ENCODE measurements at places on chromosomes 2 and 18.

DNA sequence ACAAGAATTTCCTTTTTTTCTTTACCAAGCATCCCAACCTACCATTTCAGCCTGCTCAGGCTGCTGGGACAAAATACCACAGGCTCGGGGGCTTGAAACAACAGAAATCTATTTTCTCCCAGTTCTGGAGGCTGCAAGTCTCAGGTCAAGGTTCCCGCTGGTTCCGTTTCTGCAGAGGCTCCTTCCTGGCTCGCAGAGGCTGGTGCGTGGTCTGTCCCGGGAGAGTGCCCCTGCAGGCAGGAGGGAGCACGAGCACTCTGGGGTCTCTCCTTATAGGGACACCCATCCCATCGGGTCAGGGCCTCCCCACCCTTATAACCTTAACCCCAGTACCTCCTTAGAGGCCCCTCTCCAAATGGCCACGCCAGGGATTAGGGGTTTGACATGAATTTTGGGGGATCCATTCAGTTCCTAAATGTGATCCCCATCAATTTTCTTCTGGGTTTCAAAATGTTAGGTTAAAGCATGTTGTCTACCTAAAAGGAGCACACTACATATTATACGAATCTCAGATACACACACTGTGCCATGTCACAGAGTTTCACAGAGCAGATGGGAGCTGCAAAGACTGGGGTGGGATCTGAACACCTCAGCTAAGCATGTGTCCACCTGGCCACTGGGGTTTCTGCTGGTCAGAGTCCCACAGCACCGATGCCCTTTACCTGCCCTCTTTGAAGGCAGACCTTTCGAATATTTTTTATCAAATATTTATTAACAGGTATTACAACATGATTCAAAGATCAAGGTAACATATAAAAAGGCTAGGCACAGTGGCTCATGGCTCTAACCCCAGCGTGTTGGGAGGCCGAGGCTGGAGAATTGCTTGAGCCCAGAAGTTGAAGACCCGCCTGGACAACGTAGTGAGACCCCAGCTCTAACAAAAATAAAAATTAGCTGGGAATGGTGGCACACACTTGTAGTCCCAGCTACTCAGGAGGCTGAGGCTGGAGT, 17.6 kb upstream of the ADI1 start:
- no peak for DNase-seq

DNA sequence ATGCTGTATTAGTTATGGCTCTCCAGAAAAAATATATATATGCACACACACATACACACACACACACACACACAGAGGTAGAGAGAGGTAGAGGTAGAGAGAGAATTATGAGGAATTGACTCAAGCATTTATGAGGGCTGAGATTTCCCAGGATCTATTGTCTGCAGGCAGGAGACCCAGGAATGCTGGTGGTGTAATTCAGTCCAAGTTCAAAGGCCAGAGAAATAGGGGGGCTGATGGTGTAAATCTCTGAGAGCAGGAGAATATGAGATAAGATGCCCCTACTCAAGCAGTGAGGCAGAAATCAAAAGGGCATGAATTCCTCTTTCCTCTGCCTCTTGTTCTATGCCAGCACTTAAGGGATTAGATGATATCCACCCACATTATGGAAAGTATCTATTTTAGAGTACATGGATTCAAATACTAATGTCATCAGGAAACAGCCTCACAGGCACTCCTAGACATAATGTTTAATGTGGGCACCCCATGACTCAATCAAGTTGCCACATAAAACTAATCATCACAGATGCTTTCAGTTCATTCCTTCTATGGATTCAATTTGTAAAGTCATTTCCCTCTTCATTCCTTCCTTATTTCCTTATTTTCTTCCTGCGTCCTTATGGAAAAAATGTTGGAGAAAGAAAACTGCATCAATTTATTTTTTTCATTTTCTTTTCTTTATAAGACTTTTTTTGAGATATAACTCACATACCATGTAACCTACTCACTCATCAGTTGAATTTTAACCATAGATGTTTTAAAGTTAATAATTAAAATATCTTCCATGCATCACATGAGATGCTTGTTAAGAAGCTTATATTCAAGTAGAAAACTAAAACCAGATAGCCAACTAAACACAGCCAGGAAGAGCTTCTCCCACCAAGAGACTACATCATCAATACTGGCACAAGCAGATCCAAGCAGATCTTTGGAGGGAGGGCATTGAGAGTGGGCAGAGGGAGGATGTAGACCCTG, 406.2 kb downstream of the MBD2 start:
- no peak for DNase-seq

DNA sequence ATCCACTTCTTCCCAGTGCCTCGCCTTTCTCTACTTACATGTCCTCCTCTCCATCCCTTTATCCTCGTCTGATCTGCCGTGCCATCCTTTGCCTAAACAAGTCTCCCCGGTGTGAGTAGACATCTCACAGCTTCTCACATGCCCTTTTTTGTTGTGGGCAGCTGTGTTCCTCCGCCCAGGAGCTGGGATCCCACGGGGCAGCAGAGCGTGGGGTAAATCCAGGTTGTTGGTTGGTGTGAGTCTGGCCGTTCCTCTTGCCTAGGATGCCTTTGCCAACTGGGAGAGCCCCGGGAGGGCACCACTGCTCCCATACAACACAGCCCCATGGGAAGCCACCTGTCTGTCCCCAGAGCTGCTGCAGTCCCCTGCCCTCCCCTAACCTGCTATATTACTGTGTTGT, 22.4 kb downstream of the SLC30A3 start:
- no peak for DNase-seq

DNA sequence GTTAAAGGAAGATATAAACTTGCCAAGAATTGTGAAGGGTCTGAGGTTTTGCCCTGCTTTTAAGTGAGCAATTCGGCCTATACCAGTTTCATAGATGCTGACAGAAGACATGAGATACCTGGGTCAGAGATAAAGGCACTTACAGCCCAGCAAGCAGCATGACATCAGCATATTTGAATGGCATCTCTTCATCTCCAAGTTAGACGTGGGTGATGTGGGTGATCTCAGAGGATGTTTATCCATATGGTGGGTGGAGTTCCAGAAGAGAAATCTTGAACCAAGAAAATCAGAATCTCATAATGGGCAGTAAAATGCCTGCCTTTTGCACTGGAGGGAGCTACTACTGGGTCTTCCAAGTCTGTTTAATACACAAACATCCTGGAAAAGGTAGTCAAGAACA, 44.7 kb downstream of the GYPC start:
- no peak for DNase-seq

- no peak for DNase-seq
Measured at GRCh38 chr2:120109186-120110061, 96.5 kb downstream of the EPB41L5 start.

GRCh38 chr2:225614915-225615314, 215.4 kb downstream of the NYAP2 start:
- DNase-seq = no peak

- no peak for DNase-seq
Measured at GRCh38 chr2:125312342-125312741, 1287.3 kb downstream of the CNTNAP5 start.

DNA sequence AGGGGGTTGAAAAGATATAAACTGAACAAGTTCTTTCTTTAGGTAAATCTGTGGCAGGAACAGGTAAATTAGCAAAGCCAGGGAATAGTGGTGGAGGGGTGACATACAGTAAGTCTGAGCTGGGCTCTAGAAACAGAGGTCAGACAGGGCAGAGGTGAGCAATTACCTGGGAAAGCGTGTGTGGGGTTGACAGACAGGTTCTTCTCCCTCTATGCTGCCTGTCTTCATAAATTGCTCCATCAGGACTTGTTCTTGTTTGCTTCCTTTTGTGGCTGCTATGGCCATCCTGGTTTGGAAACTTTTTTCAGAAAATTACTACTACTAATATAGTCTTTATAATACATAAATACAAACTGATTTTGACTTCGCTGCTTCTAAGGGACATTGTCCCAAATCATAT, 3.4 kb upstream of the ANKRD12 start:
- DNase-seq = no peak

GRCh38 chr2:46082531-46083485, 214.4 kb upstream of the EPAS1 start:
- no peak for DNase-seq

DNA sequence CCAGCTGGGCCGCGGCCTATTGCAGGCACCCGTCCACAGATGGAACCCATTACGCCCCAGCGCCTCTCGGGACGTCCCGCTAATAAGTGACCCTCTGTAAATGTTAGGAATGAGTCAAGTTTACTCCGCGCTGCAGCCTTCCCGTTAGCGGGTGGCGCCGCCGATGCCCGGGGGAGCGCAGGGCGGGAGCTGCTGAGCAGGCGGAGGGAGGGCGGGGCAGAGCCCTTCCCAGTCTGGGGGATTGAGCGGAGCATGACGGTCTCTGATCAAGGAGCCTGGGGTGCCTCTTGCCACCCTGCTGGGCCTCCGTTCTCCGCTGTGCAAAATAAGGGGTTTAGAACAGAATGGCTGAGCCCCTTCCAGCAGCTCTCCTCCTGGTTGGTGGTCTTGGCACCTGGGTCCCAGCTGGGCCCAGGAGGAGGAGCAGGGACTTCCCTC, 10.5 kb downstream of the CROCC2 start:
- DNase-seq = no peak

DNA sequence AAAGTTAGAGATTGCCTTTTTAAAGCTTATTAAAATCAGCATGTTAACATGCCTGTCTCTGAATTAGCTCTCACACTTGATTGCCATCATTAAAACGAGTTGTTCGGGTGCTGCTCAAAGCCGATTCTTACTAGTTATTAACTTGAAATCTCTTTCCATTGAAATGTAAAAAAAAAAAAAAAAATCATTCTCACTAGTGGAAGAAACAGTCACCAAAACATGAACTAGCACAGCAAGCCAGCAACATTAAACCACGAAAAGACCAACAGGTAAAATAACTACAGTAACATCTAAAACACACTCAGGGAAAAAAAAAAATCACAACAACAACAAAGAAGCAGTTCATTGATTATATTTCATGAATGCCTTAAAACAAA, 264.5 kb downstream of the MEIS1 start:
- DNase-seq = no peak

GRCh38 chr2:3299703-3300102, 77.9 kb downstream of the EIPR1 start:
- DNase-seq = no peak

DNA sequence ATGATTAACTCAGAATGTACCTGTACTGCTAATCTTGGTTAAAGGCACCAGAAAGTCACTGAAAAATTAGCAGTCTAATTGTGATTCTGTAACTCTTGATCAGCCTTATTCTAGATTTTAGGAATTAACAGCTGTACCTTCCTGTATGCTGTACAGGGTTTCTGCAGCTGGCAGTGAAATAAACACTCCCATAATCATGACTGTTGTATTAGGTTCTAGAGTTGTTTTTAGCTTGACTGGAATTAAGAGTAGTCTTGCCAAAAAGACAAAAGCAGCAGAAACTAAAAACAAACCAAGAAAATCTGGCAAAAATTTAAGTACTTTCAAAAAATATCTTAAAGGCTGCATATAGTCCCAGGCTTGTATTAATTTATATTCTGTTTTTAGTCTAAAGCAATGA, 103.5 kb downstream of the SOS1 start:
- DNase-seq = no peak

DNA sequence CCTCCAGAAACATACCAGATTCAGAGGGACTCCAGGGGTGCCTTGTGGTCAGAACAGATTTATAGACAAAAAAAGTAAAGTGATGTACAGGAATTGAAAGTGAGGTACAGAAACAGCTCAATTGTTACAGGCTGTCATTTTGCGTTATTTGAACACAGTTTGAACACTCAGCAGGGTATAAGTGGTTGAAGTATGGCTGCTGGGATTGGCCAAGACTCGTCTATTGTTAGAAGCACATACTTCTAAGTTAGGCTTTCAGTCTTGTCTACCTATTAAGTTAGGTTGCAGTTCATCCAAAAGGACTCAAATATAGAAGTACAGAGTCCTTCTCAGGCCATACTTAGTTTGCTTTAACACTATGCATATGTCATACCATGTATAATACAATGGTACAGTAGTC, 21.0 kb upstream of the GRB14 start:
- DNase-seq = no peak

DNA sequence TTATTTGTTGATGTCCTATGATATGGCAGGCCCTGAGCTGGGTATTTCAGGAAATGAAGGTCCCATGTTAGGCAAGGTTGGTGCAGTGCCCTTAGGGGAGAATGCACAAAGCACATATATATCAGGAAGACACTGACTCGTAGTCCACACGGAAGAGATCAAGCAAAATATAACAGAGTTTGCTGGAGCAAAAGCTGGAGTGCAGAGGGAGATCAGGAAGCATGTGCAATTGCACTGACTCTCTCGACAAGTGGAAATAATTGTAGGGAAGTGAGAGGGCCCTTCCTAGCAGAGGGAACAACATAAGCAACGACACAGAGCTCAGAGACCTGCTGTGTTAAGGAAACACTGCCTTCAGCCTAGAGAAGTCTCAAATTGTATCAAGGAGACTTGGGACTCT, 4.2 kb downstream of the ZNF385B start:
- no peak for DNase-seq

GRCh38 chr2:146734821-146735190, 1110.0 kb upstream of the ACVR2A start:
- DNase-seq = no peak

DNA sequence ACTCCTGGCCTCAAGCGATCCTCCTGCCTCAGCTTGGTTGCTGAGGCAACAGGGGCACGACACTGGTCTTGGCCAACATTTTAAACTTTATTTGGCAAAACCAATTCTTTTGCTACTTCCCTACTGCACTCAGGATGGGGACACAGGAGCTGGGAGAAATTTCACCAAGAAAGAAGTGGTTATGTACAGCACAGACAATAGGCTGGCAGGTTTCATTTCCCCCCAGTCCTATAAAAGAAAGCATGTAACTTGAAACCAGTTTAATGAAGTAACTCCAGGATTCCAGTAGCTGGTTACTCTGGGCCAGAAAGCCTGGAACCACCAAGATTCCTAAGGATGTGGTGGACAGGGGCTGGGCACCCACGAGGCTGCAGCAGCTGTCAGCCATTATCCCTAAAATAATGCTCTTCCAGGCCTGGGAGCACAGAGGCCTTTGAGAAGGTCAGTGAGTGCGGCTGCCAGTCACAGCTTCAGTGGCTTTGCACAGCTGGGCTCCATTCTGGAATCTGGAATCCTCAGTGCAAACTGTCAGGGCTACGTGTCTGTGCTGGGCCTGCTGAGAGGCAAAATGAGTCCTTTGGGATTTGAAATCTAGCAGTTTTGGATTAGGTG, 142.3 kb upstream of the ITGA6 start:
- no peak for DNase-seq

- no peak for DNase-seq
Measured at GRCh38 chr2:48482769-48483168, 47.2 kb upstream of the STON1 start.

DNA sequence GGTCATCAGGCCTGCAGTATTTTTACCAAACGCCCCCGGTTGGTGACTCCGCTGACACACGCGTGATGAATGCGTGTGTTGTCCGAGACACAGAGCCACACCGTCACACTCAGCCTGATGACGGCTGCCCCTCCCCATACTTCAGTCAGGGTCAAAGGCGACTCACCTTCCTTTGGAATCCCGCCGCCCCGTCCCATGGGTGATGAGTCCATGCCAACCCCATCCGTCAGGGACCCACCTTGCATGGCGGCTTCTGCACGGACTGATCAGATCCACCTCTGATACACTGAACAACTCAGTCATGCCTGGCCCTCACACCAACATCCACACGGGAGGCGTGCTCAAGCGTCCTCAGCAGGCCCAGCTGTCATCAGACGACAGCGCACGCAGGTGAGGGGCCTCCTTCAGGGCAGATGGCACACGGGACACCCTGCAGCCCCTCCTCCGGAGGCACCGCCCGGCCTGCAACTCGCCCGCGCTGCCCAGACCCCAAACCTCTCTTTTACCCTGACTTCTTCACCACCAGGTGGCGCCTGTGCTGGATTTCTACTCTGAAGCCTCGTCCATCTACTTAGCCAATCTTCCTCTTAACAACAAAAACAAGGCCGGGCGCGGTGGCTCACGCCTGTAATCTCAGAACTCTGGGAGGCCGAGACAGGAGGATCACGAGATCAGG, 89.2 kb downstream of the ZNF516 start:
- no peak for DNase-seq
